ENCODE measurements at places on chromosomes 11 and 22. TPM values are rescaled to one million over a fixed set of nuclear protein-coding genes. Genes with fewer than 3 reads are reported as not detected.

C1QTNF5 gene
- 46.7 TPM for polyA plus RNA-seq

C22orf42 gene
- not detected for polyA plus RNA-seq

LRP5 gene
- 54.8 TPM for polyA plus RNA-seq

MMP1 gene
- polyA plus RNA-seq, result 0.15 TPM

ENTHD1 gene
- not detected for polyA plus RNA-seq

TOM1 gene
- 35.3 TPM for polyA plus RNA-seq

ZNF280B gene
- polyA plus RNA-seq, result 0.48 TPM

SMTNL1 gene
- polyA plus RNA-seq, result not detected

KBTBD3 gene
- 4.6 TPM for polyA plus RNA-seq

MAPK8IP2 gene
- polyA plus RNA-seq, result 1.6 TPM

SEC14L6 gene
- 0.11 TPM for polyA plus RNA-seq

GLYAT gene
- 0.05 TPM for polyA plus RNA-seq

CHST1 gene
- polyA plus RNA-seq, result 4.2 TPM

LMNTD2 gene
- 1.2 TPM for polyA plus RNA-seq

KDELR3 gene
- 4.7 TPM for polyA plus RNA-seq
